ENCODE measurements at places on chromosomes 16 and 17.

- no peak for DNase-seq
Observed at GRCh38 chr17:13476720-13477119, 125.0 kb downstream of the HS3ST3A1 start.

DNA sequence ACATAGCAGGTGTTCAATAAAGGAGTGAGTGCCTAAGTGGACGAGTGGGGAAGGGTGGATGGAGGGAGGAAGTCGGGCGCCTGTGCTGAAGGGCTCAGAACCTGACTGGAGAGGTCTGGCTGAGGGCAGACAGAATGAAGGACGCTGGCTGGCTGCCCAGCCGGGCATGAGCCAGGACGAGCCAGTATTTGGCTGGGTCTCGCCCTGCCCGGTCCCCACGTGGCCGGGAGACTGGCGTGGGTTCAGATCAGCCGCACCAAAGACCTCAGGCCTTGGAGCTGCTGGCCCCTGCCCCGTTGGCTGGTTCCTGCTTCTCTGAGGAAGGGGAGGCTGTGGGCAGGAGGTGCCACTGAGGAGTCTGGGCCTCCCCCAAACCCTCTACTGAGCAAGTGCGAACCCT lies 79.8 kb downstream of the ENGASE start:
- DNase-seq: no peak

DNA sequence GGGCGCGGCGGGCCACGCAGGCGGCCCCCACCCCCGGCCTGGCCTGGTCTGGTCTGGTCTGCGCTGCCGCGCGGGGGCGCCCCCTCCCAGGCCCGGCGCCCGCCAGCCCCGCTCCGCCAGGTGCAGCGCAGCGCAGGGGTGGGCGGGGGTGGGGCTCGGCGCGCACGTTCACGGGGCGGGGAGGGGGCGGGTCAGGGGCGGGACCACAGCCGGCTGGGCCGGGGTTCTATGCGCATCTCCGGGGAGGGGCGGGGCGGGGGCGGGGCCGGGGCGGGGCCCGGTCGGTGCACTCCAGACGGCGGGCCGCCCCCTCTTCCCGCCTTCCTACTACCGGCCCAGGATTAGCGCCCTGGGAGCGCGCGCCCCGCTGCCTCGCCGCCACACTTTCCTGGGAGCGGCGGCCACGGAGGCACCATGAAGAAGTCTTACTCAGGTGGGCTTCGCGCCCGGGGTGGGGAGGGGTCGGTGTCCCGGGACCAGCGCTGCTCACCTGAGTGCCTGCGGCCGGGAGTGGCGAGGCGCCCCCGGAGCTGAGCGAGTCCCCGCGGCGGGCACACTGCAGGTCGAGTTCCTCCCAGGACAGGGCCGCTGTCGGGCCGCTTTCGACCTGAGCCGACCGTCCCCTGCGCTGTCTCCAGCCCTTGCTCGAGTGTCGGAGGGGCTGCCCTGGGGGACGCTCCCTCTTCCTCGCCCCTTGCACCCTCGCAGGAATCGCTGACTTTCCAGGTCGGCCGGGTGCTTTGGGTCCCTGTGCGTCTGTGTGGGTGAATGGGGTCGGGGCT lies 140.5 kb downstream of the SEC14L1 start:
- DNase-seq: peak; percentile 63

DNA sequence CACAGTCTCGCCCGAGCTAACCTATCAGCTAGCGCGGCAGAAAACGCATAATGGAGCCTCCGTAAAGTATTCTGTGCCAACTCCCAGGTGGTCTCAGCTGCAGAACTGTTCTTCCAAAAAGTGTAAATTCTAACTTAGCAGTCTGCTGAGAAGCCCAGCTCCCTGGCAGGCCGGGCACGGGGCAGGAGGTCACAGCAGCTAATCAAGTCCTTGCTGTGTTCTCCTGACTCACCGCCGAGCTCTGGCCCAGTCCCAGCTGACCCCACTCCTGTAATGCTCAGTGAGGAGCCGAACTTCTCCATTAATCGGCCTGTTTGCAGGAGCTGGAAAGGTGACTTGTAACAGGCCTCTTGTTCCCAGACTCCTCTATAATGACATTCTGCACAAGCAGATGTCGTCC lies 193.3 kb downstream of the IRX3 start:
- DNase-seq: no peak

DNA sequence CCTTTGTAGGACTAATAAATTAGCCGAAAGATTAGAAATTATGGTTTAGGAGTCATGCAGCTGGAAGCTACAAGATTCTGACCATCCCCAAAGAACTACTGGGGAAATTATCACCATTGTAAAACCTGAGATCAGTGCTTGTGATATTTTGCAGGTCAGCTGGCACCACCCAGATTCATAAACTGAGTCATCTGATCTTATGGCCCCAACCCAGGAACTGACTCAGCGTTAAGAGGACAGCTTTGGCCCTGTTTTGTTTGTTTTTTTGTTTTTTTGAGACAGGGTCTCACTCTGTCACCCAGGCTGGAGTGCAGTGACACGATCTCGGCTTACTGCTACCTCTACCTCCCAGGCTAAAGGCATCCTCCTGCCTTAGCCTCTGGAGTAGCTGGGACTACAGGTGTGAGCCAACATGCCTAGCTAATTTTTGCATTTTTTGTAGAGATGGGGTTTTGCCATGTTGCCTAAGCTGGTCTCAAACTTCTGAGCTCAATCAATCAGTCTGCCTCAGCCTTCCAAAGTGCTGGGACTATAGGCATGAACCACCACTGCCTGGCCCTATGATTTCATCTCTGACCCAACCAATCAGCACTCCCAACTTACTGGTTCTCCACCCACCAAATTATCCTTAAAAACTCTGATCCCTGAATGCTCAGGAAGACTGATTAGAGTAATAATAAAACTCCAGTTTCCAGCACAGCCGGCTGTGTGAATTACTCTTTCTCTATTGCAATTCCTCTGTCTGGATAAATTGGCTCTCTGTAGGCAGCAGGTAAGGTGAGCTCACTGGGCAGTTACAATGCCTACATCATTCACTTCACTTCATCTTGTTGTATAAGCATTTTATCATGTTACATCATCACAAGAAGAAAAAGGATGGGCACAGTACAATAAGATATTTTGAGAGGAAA lies 79.4 kb upstream of the KSR1 start:
- no peak for DNase-seq

DNA sequence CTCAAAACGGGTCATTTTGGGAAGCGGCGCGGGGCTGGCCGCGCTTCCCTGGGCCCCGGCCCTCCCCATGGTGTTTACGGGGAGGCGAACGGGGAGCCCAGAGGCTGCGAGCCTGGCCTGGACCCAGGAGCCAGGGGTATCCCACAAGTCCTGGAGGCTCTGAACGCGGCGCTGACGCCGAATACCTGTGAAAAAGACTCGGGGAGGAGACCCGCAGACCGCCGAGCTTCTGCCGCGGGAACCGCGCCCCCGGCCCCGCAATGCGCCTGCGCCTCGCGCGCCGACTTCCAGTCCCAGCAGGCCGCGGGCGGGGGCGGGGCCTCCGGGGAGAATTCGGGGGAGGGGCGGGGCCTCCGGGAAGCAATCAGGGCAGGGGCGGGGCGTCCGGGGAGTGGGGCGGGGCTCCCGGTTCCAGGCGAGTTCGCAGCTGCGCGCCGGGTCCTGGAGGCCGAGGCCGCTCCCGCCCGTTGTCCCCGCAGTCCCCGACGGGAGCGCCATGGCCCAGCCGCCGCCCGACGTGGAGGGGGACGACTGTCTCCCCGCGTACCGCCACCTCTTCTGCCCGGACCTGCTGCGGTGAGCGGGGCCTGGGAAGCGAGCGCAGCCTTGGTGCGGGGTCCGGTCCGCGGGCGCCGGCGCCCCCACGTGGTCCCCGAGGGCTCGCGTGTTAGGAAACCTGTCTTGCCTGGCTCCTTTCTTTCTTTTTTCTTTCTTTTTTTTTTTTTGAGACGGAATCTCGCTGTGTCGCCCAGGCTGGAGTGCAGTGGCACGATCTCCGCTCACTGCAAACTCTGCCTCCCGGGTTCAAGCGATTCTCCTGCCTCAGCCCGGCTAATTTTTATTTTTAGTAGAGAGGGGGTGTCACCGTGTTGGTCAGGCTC lies at the start of gene DECR2:
Gene DECR2 (plus strand): TSS at position 418 of the 881 bp plus-strand sequence. CDS start 79 bp downstream, at position 497.
- peak; percentile 95 for DNase-seq

- no peak for DNase-seq
Observed at GRCh38 chr16:8310323-8310722, 280.0 kb downstream of the TMEM114 start.

- no peak for DNase-seq
Observed at GRCh38 chr17:56676810-56677209, 83.3 kb downstream of the NOG start.

DNA sequence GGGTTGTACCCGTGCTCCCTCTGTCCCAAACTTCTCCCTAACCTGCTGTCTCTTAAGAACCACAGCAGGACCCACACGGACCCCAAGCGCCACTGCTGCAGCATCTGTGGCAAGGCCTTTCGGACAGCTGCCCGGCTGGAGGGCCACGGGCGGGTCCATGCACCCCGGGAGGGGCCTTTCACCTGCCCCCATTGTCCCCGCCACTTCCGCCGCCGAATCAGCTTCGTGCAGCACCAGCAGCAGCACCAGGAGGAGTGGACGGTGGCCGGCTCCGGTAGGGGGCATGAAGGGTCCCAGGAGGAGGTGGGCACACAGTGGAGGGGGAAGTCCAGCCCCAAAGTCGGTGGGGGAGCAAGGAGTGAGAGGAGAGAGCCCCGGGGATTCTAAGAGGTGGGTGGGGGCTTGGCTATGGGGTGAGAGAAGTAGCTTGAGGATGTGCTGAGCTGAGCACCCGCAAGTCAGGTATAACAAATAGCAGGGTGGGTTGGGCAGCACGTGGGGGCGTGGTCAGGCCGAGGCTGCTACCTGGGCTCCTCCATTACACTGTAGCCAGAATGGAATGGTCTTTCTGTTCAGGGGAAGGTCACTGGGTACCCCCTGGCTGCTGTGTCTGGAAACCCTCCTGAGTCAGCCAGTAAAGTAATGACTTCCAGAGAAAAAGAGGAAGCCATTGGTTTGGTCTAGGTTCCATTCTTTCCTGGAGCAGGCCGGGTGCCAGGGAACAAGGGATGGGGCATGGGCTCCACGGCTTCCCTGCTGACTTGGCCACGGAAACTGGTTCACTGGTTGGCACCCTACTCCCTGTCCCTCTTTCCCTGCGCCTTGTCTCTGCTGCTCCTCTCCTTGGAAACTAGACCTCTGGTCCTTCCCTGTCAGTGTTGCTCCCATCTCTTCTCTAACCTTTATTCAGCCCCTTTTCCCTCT lies 7.1 kb downstream of the PRSS53 start:
- DNase-seq: no peak

- peak; percentile 96 for DNase-seq
Observed at GRCh38 chr16:29973384-29974246, at the start of gene TAOK2. Gene TAOK2 (plus strand): TSS chr16:29973868. CDS start chr16:29977773, 3,905 bp downstream.

GRCh38 chr17:82325286-82326180 lies 8.0 kb downstream of the SECTM1 start:
- DNase-seq: no peak

GRCh38 chr16:4378161-4378666 lies 6.6 kb downstream of the VASN start:
- DNase-seq: no peak

DNA sequence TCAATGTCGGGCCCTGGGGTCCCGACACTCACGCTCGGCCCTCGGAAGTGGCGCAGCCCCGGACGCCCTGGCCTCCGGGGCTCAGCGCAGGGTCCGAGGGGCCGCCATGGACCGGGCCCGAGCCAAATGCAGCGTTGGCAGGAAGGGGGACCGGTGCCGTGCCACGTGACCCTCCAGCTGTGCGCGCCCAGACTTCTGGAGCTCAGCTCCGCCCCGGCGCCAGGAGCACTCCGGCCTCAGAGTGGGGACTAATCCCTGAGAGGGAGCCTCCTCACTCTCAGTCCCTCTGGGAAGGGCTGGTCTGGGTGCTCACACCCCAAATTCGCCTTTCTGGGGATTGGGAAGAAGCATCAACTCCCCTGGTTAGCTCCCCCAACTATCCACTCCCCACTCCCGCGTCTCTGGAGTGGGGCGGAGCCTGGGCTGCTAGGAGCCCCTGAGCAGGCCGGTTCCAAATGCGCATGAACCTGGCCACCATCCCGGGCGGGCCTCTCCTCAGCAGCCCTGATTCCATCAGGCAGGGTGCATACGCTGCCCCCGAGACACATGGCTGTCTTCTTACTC lies at the start of gene B3GNT9:
Gene B3GNT9 (minus strand): TSS at position 166 of the 564 bp plus-strand sequence. CDS start 513 bp downstream, outside the sequence.
- DNase-seq: no peak

GRCh38 chr16:73033271-73033998 lies 14.5 kb downstream of the ZFHX3 start:
- no peak for DNase-seq

DNA sequence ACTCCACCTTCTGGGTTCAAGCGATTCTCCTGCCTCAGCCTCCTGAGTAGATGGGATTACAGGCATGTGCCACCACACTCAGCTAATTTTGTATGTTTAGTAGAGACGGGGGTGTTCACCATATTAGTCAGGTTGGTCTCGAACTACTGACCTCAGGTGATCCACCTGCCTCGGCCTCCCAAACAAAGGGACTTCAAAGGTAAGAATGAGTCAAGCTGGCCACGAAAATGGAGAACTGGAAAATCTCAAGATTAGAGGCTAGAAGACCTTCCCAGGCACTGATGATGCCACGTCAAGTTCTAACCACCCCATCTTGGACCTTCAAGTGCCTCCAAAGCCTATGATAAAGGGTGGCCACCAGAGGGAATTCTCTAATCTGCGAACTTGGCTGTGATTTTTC lies 1.3 kb upstream of the CCL15 start:
- DNase-seq: no peak

- peak; percentile 47 for DNase-seq
Observed at GRCh38 chr17:49519781-49520180, 24.7 kb downstream of the NGFR start.

DNA sequence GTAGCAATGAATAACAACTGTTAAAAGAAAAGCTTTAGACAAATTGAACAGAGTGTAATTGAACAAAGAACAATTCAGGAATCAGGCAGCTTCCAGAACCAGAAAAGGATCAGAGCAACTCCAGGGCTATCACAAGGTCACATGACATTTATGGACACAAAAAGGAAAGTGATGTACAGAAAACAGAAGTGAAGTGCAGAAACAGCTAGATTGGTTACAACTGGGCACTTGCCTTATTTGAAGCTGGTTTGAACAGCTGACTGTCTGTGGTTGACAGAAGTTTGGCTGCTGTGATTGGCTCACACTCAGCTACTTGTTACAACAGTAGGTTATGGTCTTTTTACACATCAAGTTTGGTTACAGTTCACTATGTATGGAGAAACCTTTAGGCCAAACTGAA lies 14.8 kb downstream of the EFCAB5 start:
- no peak for DNase-seq

GRCh38 chr17:68776451-68776850 lies 175.3 kb upstream of the FAM20A start:
- no peak for DNase-seq

DNA sequence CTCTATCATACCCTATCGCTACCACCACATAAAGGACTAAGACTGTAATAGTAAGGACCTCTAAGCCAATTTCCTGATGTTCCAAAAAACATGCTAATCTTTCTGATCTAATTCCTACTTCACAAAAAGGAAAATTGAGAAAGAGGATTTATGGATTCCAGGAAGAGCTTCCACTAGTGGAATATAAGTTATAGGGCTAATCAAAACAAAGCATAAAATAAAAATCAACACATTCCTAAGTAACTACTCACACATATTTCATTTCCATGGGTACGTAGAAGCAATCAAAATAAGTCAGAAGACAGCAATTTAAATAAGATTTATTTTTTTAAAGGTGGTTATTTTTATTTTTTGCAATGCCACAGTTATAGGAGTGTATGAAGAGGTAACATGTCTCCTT lies 12.4 kb downstream of the CCDC43 start:
- DNase-seq: no peak

Data from breast epithelium (tissue), 4 donors.